ENCODE measurements at places on chromosomes 7 and 10.

- no peak for DNase-seq
These were observed 118.2 kb downstream of the CDK6 start for GRCh38 chr7:92717993-92718716.

- no peak for DNase-seq
These were observed 150.9 kb upstream of the FOXK1 start for GRCh38 chr7:4531236-4531635.

- DNase-seq = peak; percentile 93
These were observed at the start of gene STN1 for GRCh38 chr10:103918053-103918846. Gene STN1 (minus strand): TSS chr10:103918184. CDS start chr10:103917594, 590 bp downstream.

GRCh38 chr10:49068672-49069217 is 46.6 kb downstream of the VSTM4 start:
- no peak for DNase-seq

DNA sequence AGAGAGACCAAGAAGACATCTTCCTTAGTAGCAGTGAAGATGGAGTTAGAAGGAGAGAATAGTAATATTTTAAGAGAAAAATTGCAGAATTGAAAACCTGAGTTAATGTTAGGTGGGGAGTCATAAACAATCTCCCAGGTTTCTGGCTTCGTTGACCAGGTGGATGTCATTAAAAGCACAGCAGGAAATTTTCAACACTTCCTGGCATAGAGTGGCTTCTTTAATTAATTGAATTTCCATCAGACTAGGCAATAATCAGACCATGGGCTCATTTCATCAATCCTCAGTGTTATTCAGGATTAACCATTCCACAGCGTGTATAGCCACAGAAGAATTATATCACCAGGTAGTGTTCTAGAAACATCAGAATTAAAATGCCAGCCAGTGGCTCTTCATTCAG is 268.2 kb downstream of the CCDC3 start:
- no peak for DNase-seq

GRCh38 chr10:95784279-95784913 is 28.4 kb downstream of the ENTPD1 start:
- DNase-seq = no peak

DNA sequence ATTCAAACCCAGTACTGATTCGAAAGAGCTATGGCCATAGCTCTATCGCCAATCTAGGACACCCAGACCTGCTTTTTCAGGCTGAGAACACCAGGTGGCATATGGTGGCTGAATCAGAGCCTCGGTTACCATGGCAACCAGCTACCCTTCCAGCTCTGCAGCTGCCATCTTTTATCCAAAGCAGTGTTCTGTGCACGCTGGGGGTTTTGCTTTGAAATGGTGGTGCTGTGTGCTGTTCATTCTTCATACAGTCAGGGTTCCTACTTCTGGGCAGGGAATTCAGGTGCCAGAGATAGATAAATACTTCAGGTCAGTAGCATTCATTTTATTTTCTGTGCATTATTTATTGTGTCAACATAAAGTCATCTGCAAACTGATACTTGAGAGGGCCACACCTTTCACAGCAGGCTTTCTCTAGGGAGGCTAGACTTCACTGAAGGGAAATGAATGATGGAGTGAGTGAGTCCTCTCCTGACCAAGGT is 85.4 kb downstream of the AKR1D1 start:
- DNase-seq = peak; percentile 93

- no peak for DNase-seq
These were observed 55.8 kb downstream of the CDHR3 start for GRCh38 chr7:106018566-106019469.

GRCh38 chr7:46900312-46901263 is 681.3 kb downstream of the TNS3 start:
- DNase-seq = no peak

DNA sequence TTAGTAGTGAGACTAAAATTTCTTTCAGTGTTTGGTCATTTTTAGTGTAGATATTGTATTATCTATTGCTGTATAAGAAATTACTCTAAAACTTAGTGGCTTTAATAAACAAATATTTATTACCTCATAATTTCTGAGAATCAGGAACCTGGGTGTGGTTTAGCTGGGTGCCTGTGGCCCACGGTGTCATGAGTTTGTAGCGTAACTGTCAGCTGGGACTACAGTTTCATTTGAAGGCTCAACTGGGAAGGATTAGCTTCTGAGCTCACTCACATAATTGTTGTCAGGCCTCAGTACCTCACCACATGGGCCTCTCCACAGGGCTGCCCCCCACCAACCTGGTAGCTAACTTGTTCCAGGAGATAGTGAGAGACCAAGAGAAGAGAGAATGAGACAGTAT is 98.5 kb downstream of the SRI start:
- DNase-seq = no peak

DNA sequence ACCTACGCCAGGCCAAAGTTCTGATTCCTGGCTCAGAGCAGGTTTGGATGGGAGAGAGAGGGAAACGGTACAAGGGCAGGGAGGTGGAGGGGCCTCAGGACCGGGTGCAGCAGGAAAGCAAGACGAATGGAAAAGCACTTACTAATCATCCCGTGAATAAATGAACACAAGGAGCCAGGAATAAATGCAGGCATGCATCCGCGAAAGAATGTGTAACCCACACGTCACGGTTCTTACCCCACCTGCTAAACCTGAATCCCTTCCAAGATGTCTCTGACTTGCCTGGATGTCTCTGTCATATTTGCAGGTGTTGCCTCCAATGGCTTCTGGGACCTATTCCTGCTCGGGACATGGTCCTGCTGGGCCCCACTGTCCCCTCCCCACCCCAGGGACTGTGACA is 335.2 kb upstream of the RNF32 start:
- DNase-seq = no peak

DNA sequence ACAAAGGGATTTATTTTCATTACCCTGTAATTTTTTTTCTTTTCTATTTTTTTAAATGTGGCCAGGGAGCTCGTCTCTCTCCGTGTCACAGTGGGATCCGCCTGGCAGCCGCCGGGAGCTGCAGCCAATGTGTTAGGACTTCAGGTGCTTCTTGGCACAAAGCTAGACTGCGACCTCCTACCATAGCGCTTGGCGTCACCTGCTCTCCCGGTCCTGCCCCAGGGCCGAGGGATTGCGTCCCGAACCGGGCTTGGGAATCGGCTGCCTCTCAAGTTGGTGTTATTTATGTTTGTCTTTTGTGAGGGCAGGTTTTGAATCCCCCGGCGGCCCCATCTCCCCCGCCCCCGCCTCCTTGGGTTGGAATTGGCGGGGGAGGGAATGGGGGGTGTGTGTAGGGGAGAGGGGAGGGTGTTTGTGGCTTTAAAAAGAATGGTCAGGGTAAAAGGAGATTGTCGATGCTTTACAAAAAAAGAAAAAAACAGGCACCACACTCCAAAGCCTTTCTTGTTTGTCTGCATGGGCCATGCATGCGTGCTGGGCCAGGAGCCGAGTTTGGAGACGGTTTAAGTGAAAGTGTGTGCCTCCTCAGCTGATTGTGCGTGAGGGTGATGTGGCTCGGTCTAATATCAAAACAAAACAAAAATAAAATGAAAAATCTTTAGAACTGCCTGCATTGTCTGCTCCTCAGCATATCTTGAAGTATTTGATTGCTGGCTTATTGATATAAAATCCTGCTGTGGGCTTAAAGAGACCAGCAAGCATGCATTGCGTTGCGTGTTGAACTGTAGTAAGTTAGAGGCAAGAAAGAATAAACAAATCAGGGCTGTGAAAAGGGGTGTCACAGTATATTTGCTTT is 1.2 kb downstream of the PPP1R9A start:
- DNase-seq = peak; percentile 70

Measured in left kidney (tissue), 8 donors.